ENCODE measurements at places on chromosomes 7 and 10.
A peak's percentile ranks its signal among the peaks of the same experiment; 100 is the strongest.

GRCh38 chr7:30633223-30633622 lies 38.5 kb downstream of the GARS1 start:
- no peak overlapping the region for H3K4me3 ChIP-seq
- peak overlapping the region; percentile 6 for H3K27ac ChIP-seq
- peaks cover 58% of the 10 kb centered on the region for H3K36me3 ChIP-seq
- no peak for DNase-seq

- H3K36me3 ChIP-seq = no peaks in the 10 kb centered on the region
- H3K4me1 ChIP-seq = no peaks in the 10 kb centered on the region
These were observed 60.9 kb downstream of the SLC35B4 start for GRCh38 chr7:134255814-134256213.

DNA sequence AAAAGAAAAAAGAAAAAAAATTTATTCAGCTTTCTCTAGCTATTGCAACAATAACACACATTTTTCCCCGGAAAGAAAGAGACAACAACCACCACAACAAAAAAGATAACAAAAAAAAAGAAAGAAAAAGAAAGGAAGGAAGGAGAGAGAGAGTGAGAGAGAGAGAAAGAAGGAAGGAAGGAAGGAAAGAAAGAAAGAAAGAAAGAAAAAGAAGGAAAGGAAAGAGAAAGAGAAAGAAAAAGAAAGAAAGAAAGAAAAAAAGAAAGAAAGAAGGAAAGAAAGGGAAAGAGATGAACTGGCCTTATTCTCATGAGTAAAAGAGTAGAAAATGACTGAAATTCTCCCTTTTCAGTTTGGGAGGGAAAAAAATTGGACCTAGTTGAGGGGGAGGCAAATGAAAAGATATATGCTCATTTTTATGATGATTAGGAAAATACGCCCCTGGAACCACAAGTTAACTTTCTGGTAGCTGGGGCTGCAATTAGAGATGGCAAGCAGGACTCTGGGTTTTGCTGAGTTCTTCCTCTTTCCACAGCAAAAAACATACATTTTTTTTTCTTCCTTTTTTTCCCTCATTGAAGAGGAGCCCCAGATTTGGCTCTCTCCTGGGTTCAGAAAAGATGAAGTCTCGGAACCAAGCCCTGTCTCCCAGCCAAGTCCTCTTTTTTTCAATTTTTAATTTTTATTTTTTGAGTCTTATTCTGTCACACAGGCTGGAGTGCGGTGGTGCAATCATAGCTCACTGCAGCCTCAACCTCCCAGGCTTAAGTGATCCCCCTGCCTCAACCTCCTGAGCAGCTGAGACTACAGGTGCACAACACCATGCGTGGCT lies 12.6 kb upstream of the PRDX3 start:
- peaks cover 6% of the 10 kb centered on the region for H3K4me1 ChIP-seq
- no peaks in the 10 kb centered on the region for H3K36me3 ChIP-seq
- H3K4me3 ChIP-seq = no peak overlapping the region
- no peak for DNase-seq
- H3K27ac ChIP-seq = peak overlapping the region; percentile 21

DNA sequence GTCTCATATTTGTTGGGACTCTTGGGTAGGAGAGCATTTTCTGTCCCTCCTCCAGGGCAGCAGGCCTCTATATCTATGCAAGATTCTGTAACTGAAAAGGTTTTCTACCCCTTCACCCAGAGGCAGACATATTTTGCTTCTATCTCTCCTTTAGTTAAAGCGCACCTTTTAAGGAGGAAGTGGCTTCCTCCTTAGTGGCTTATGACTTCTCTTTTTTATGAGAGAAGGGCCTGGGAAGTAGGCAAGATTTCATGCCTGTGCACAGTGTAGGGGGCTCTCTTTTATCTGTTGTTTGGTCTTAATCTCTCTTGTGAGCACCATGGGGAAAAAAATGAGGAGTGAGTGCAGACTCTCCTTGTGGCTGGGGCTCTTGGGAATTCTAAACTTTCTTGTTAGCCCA lies 122.1 kb downstream of the LRMDA start:
- no peak overlapping the region for H3K27ac ChIP-seq
- no peaks in the 10 kb centered on the region for H3K4me1 ChIP-seq
- H3K36me3 ChIP-seq = no peaks in the 10 kb centered on the region
- no peak for DNase-seq
- H3K4me3 ChIP-seq = no peak overlapping the region

Measured in effector memory CD8-positive, alpha-beta T cell (primary cell).